ENCODE measurements at places on chromosomes 5 and 9.

DNA sequence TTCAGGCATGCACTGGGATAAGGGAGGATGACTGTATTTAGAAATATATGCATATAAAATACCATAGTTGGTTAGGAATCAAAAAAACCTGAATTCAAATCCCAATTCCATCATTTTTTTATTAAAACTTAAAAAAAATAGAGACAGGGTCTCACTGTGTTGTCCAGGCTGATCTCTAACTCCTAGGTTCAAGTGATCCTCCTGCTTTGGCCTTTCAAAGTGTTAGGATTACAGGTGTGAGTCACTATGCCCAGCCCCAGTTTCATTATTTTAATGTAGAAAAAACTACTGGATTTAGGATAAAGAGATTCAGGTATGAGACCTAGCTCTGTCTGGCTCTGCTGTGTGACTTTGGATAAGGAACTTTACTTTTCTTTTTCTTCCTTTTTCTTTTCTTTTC lies 3.3 kb upstream of the LARP1 start:
- no peak for DNase-seq

- DNase-seq: no peak
Measured at GRCh38 chr5:15168358-15168757, 296.8 kb upstream of the ANKH start.

DNA sequence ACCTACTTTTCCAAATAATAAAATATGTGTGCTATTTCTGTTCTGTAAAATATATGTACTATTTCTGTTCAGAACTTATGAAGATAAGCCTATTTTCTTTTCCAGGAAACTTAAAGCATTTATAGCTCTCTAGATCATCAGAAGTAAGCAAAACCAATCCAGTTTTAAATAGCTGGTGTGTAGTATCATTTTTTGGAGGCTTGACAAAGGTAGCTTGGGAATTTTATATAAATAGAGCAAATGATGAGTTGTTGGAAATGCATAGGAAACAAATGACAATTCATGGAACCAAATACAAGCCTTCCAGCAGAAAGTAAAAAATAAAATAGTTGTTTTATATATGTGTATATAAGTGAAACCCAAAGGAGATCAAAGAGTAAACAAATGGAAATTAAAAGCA lies 1038.1 kb upstream of the ARRDC3 start:
- DNase-seq: no peak

- no peak for DNase-seq
Measured at GRCh38 chr9:18463991-18464390, 10.0 kb upstream of the ADAMTSL1 start.

GRCh38 chr9:132341177-132341840 lies 13.5 kb downstream of the SETX start:
- no peak for DNase-seq

GRCh38 chr9:121865060-121865459 lies 213.6 kb downstream of the DAB2IP start:
- no peak for DNase-seq

DNA sequence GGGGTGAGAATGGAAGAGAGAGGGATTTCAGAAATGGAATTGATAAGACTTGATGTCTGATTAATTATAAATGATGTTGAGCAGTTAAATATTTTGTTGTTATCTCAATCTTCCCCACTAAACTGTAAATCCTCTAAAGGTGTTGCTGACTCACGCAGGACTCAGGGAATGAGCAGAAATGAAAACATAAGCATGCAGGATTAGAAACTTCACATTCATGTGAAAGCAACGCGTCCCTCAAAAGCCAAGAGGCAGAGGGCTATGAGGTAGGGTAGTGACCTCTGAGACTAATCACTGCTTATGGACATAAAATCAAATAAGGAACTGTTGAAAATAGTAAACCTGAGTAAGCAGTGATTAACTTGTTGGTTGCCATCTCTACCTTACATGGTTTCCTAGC lies 21.1 kb downstream of the ADAMTSL1 start:
- DNase-seq: no peak

GRCh38 chr9:126500600-126501382 lies 112.9 kb upstream of the LMX1B start:
- DNase-seq: peak; percentile 69

DNA sequence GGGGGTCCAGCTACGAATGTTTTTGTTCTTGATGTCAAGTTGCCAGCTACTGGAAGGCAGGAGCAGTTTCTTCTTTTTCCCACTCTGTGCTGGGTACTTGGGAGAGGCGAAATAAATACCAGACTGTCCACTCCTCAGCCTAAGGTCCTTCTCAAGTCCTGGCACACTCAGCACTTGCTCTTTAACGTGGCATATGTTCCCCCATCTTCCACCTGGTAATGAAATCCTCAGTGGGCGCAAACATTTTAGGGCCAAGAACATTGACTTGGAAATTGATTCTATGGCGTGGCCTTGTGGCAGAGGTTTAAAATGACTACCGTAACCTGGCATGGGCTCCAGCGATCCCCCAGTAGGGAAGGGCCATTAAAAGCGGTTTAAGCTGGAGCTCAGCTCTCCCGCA lies 51.1 kb upstream of the UBTD2 start:
- no peak for DNase-seq

- no peak for DNase-seq
Measured at GRCh38 chr5:65152131-65152530, 329.6 kb downstream of the ADAMTS6 start.

DNA sequence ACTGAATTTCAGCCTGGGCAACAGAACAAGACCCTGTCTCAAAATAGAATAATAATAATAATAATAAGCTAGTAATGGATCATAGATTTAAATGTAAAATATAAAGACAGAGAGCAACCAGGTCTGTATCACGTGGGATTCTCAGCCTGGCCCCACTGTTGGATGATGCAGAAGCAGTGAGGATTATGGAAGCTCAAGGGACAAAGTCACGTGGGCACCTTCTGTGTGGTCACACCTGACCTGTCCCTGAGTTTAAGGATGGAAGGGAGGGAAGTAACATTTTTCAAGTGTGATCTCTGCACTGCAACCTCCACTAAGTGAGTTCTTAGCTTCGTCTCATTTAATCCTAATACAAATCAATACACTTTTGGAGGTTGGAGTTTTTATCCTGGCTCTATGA lies 212.5 kb upstream of the IER5L start:
- DNase-seq: no peak

DNA sequence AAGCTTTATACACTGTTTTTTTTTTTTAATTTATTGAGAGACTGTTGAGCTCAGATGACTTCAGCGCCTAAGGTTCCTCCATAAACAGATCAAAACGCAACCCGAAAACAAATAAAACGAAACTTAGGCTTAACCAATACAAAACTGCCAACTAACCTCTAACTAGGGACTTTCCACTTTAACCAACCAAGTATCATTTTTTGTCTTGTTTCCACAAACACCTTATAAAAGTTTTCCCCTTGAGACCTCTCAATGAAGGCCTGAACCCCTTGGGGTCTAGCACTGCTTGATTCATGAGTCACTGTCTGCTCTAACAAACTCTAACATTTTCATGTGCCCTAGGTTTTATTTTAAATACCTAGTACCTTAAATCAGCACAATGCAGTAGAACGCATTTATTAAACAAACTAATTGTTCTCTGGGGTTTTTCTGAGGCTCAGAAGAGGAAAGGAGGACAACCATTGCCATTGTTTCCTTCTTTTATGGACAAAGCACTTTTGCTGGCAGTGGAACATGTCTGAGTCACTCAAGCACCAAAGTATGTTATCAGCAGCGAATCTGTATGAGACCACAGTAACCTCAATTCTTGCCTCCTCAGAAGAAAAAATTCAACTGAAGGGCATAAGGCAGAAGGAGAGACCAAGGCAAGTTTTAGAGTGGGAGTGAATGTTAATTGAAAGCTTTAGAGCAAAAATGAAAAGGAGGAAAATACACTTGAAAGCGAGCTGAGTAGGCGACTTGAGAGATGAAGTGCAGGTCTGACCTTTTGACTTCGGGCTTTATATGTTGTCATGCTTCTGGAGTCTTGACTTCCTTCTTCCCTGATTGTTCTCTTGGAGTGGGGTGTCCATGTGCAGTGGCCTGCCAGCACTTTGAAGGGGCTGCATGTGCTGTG lies 97.7 kb upstream of the HCN1 start:
- no peak for DNase-seq
